ENCODE measurements at places on chromosomes 16 and 17.

- DNase-seq: no peak
Measured at GRCh38 chr17:48241131-48241591, 133.6 kb downstream of the SNX11 start.

- peak; percentile 29 for DNase-seq
Measured at GRCh38 chr17:17540278-17540906, 44.2 kb upstream of the RASD1 start.

DNA sequence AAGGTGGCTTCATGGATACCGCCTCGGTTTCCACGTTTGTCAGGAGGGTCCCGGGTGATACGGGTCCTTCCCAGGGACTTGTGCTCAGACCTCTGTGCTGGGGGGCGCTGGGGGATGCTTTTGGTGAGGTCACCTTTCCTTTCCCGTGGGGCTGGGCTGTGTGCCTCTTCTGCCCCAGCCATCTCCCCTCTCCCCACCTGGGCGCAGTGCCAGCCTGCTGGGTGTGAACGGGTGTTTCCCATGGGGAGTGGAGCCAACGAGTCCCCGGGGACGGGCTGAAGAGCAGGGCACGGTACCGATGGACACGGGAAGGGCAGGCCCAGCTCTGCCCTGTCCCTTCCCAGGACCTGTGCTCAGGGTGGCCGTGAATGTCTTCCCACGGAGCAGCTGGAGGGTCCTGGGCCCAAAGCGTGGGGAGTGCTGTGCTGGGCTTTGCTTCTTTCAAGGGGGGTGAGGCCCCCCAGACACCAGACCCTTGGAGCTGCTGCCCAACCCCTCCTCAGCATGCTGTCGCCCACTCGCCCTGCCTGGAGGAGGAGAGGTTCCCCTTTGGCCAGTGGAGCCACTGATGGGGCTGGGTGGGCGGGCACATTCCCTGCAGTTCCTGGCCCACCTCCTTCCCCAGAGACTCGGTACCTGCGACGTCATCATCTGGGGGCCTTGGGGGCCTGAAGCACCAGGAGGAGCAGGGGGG, 15.5 kb downstream of the TELO2 start:
- no peak for DNase-seq

DNA sequence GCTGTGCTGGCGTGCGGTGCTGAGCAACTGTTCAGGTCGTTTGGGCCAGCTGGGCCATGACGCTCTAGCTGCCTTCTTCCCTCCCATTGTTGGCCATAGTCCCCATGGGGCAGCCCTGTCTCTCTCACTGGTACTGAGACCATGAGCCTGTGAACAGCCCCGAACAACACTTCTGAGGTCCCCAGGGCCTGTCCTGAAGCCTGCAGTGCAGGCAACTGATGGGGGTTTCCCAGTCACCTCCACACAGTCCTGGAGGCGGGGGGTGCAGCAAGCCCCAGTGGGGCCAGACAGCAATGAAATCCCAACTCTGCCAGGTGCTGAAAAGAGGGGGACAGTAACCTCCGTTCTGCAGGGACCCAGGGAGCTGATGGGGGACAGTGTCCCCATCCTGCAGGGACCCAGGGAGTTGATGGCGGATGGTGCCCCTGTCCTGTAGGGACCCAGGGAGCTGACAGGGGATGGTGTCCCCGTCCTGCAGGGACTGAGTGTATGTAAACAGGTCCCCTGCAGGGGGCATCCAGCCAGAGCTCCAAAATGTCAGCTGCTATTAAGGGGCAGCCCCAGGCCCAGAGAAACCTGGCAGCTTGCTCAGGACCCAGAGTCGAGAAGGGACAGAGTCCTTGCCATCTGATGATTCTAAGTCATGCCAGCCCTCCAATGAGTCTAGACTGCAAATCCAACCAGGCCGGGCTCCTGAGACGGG, 30.4 kb downstream of the ENGASE start:
- DNase-seq: no peak

- no peak for DNase-seq
Measured at GRCh38 chr16:19765860-19766553, 47.9 kb downstream of the IQCK start.

- DNase-seq: no peak
Measured at GRCh38 chr17:382644-383533, 30.3 kb upstream of the RPH3AL start.

DNA sequence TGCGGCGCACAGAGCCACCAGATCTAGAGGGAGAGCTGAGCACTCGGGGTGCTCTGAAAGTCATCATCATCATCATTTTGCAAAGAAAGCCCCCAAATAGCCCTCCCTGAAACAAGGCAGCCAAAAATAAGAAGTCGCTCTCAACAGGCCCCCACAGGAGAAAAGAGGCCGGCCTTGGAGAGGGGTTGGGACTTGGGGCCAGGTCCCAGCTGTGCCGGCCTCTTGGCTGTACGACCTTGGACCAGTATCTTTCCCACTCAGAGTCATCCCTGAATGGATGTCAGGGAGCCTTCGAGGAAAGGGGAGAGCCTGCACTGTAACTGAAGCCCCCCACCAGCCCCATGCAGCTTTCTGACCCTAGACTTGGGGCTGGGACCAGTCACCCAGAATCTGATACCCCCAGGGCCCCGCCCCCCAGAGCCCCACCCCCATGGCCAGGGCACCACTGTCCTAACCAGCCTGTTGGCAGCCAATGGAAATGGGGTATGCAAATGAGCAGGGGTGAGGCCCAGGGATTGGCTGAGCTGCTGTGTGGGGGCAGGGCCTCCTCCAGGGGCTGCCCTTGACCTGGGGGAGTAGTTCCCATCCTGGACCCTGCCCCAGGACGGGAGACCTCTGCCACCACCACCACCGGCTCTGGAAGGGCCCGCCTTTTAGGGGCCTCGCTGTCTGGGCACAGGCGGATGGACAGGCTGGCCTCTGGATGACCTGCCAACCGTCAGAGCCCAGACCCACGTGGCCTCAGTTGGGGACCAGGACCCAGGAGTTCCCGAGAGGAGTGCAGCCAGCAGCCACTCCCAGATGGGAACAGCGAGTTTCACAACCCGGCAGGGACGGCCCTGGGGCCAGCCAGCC, 15.4 kb downstream of the ZFPM1 start:
- no peak for DNase-seq

DNA sequence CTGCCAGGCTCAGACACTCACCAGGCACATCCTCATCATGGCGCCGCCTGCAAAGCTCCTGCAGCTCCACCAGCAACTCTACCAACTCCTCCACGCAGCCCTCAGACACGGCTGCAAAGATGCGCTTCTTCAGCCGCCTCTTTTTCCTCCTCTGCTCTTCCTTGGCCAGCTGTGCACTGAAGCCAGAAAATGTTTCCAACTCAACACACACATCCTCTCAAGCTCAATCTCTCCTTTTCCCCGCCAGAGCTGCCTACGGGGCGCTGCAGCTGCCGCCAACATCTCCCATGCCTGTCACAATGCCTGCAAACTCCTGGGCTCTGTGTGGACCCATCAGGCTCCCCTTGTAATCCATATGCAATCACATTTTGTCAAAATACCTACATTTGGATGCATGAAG, 14.2 kb downstream of the TRPV3 start:
- DNase-seq: no peak

GRCh38 chr17:27333410-27333980, 39.6 kb downstream of the WSB1 start:
- DNase-seq: no peak

Measured in NCI-H345 (cell line).